ENCODE measurements at places on chromosomes 5 and 9.

DNA sequence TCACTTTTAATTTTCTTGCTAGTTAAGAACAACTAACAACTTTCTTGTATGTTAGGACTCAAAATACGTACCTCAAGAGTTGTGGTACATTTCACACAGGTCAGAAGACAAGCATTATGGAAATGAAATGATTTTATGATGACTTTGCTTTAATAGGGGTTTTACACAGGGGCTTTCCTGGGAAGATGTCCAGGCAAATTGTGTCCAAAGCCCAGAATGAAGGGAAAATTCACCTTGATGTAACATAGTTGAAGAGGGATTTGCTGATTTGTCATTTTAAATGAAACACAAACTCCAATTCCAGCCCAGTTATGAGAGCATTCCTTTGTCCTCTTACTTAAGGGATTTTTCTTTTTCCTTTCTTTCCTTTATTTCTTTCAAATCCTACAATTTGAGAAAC lies 89.2 kb downstream of the ARL15 start:
- DNase-seq = no peak

- DNase-seq = no peak
Observed at GRCh38 chr5:115641948-115642347, 16.1 kb upstream of the TMED7 start.

GRCh38 chr9:84517026-84517425 lies 152.5 kb upstream of the NTRK2 start:
- DNase-seq = no peak

DNA sequence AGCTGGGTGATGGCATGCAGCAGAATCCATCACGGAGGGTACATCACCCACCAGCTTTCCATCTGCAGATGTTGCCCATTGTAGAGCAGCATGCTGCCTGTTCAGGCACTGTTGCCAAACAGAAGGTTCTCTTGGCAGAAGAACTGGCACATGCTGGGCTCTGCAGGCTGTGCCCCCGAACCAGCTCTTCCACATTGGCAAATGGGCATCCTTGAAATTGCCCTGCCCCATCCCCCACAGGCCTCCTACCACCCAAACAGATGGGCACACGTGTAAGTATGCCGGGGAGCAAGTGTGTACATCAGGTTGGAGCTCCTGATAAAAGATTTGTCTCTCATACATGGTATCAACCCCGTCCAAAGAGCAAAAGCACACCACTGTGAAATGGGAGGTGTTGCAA lies 220.3 kb upstream of the TAS2R1 start:
- DNase-seq = no peak

DNA sequence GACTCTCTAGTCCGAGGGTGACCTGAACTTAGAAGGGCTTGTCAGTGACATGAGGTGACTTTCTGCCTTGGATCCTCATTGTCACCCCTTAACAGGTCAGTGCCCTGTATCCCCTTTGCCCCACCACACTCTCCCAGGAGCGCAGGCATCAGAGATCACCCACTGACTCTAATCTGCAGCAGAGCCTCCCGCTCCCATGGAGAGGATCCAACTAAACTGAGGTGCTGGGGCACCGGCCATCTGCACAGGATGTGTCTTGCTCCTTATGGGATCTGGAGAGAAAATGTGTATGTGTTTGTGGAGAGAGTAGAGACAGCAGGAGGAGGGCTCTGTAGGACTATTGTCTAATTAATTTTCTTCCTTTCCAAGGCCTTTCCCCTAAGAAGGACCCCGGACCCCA lies 213.7 kb downstream of the ROR2 start:
- DNase-seq = no peak

DNA sequence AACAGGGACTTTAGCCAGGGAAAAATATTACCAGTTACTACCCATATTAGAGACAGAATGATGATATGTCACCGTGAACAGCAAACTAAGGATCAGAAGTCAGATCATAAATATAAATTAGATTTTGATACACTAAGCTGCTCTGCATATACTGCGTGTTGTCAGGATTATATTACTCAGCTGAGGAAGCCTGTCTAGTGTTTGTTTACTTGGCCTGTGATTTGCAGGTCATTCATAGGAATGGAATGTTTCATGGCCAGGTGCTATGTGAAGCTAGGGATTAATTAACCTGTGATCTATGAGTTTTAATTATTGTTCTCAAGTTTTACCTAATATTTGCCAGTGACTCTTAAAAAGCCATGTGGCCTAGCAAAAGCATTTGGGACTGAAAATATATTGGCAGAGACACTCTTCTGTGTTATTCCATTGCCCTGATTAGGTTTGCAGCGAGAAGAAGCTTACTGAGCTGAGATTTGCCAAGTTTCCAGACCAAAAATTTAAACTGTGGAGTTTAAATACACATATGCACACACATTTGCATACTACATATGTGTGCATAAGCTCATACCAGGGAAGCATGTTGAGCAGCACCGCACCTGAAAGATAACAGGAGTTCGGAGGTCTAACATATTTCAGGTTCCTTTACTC lies 496.3 kb upstream of the GRIA1 start:
- DNase-seq = no peak

DNA sequence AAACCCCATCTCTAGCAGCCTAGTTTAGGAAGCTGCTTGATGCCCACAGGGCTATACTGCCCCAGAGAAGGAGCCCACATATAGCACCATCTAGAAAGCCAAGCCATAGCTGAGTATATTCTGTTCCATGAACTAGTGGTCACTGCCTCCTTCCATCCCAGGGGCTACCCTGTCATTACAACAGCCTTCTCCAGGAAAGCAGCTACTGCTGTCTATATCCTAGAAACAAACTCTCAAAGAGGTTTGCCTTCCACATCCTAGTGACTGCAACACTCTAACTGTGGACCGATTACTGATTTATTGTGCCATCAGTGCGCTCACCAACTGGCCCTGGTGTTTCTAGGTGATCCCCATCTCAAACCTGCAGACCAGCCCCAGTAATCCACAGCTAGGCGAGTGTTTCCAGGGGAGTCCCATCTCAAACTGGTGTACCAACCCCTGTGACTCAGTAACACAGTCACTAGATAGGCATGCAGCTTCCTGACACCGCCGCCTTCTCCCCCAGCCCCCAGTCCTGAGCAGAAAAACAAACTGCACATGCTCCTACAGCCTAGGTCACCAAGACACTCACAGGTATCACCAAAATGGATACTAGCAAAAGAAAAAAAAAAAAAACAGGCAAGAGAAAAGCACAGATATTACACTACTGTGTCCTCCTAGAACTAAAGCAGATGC lies 14.8 kb downstream of the SPTLC1 start:
- DNase-seq = no peak

GRCh38 chr9:76876098-76876497 lies 29.8 kb downstream of the PRUNE2 start:
- no peak for DNase-seq

DNA sequence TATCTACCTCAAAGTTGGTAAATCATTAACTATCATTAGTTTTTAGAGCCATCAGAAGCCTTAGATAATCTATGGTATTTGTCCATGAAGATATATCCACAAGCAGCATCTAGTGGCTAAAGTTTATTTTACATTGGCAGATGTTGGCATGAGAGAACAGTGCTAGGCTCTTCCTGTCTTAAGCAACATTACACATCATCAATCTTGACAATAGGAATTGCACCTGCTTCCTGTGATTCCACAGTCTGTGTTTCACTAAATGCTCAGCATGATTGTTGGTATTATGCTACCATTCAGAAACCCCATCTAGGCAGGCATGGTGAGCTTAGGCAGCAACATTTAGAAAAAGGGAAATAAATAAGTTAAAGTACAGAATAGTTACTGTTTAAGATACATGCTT lies 246.6 kb downstream of the SLCO4C1 start:
- DNase-seq = no peak

- no peak for DNase-seq
Observed at GRCh38 chr9:8917956-8918739, 1118.6 kb upstream of the DMAC1 start.

DNA sequence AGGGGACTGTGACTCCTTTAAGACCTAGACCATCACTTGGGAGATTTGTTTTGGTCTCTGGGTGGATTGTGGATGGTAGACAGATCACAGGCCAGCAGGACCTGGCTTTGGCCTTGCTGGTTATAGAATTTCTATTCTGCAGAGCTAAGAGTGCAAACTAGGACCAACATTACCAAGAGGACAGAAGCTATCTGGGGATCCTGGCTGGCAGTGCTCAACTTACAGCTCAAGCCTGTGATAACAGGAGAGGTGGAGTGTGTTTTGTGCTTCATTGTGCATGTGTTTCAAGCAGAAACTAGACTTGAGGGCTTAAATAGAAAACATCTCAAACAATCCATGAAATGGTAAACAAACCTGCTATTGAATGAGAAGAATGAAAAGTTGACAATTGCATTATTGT lies 106.7 kb downstream of the ZNF462 start:
- DNase-seq = no peak

DNA sequence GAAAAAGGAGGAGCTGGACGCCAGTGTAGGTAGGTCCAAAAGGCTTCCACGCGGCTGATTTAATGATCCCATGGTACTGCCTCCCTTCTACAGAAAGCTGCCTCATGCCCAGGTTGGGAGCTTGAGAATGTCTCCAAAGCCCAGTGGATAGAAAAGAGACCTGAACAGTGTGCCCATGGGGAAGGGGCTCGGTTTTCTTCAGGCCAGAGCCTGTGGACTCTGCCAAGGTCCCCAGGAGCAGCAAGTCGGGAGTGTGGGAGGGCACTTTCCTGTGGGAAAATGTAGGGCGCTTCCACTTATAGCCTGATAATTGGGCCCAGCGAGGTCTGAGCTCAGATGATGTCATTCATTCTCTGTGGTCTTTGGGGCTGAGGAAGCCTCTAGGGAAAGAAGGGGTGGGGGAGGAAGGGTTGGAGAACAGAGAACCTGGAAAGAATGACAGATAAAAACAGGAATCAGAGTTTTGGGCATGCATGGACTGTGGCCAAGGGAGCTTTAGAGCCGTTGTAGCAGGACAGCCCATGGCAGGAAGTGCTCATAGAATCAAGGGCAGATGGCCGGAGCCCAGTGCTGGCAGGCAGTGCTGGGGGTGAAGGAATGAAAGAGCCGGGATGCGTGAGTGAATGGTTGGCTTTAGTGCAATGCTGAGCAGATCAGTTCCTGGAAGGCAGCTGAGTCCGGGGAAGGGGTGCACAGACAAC lies 42.5 kb upstream of the SH3PXD2B start:
- no peak for DNase-seq

- DNase-seq = peak; percentile 74
Observed at GRCh38 chr5:11234501-11234911, 473.5 kb upstream of the DAP start.

DNA sequence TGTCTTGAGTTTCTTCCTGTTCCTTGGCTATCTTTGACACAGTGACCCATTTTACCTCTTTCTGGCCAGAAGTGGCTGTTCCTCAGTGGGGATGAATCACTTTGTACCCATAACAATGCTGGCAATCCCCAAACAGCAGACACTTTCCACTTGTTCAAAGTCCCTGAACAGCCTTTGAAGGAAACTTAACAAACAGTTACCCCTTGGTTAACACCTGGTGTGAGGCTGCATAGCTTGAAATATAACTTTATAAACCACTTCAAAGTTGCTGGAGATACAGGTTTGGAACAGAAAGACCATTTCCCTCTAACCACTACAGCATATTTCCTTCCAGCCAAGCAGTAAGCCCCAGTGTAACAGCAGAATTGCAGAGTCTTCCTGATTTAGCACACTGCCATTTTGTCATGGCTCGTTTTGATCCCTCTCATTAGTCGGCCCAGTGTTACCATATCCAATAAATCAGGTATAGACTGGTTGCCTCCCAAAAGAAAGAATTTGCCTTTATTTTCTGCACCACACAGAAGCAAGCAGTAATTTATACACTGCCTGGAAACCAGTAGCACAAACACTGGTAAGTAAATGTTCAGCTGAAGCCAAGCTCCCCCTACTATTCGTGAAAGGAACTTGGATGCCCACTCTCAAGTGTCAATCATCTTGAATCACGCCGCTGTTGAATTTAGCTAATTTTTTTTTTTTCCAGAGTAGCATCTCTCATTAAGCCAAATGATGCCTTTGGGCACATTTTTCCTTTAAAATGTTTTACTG lies 225.9 kb downstream of the PIK3R1 start:
- no peak for DNase-seq

GRCh38 chr9:114588651-114589526 lies 1.3 kb downstream of the ATP6V1G1 start:
- DNase-seq = no peak

- DNase-seq = no peak
Observed at GRCh38 chr9:132461281-132461896, 51.4 kb downstream of the CFAP77 start.

DNA sequence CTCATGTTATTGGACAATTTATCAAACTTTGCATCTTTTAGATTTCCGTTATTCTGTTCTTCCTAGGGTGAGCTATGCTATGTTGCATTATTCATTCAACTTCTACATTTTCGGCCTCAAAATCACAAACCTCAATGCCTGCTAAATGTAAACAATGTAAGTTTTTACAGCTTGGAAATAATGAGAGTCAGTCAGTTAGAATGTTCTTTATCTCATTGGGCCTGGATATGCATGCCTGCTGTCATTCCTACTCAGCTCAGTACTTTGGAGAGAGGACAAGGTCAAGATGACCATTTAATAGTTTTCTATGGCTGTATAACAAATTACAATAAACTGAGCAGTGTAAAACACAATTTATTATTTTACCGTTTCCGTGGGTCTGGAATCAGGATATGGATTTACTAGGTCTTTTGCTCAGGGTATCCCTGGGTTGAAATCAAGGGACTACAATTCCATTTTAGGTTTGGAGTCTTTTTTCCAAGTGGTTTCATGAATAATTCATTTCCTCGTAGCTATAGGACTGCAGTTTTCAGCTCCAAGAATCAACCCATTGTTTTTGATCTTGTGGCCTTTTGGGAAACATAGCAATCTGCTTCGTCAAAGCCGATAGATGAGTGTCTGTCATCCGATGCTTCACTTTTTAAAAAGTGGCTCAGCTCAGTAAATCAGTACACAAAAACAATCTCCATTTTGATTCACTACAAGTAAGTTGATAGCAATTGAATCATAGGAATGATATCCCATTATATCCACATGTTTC lies 1143.2 kb upstream of the CDH6 start:
- DNase-seq = no peak

GRCh38 chr5:50727149-50727496 lies 60.7 kb downstream of the PARP8 start:
- no peak for DNase-seq

- DNase-seq = no peak
Observed at GRCh38 chr9:90331826-90332575, 310.6 kb downstream of the DIRAS2 start.

GRCh38 chr9:2638871-2639673 lies 17.5 kb downstream of the VLDLR start:
- DNase-seq = no peak

GRCh38 chr5:66438696-66439095 lies 157.5 kb upstream of the MAST4 start:
- no peak for DNase-seq
